ENCODE measurements at places on chromosomes 5 and 9. TPM values are rescaled to one million over a fixed set of nuclear protein-coding genes. Genes with fewer than 3 reads are reported as not detected.
A peak's percentile ranks its signal among the peaks of the same experiment; 100 is the strongest.

The ARL14EPL gene
- total RNA-seq, result not detected

DNA sequence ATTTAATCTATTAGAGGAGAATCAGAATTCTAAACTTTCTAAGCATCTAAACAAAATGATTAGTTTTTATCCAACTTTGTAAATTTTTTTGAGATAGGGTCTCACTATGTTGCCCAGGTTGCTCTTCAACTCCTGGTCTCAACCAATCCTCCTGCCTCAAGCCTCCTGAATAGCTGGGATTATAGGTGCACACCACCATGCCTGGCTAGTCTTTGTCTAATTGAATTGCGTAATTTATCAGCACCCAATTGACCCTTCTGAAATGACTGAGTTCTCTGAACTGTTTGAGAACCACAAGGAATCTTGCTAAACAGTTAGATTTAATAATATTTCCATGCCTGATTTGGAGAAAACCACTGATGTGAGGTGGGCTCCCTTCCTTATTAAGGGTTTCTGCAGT lies 75.7 kb downstream of the PJA2 start:
- DNase-seq, result no peak

DNA sequence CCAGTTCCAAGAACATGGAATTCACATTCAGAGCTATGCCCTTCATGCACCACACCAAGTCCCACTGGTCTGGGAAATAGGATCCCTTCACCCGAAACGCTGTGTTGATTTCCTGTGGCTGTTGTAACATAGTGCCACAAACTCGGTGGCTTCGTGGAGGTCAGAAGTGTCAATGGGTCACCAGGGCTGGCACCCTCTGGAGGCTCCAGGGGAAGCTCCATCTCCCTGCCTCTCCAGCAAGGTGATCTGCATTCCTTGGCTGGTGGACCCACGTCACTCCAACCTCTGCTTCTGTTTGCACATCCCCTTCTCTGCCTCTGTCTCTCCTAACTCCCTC lies 28.9 kb upstream of the ALDH1B1 start:
- no peak for DNase-seq

DNA sequence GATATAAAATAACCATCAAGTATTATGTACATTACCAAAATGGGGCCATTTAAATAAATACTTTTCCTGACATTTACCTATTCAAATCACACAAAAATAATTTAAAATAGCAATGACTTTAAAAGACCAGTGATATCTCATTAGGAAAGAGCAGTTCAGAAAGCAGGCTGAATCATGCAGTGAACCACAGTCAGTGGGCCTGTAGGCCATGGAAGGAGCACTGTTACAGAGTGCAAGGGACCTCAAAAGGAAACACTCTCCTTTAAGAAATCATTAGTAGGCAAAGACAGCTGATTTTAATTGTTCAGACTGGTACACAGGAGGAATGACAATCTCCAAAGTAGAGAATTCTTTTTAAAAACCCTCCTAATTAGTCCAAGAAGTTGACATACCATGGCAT lies 283.5 kb upstream of the EFNA5 start:
- DNase-seq, result no peak

The CHD1 gene
- 33.7 TPM for total RNA-seq

- DNase-seq, result no peak
Observed at GRCh38 chr5:173385832-173386360, 57.7 kb upstream of the STC2 start.

DNA sequence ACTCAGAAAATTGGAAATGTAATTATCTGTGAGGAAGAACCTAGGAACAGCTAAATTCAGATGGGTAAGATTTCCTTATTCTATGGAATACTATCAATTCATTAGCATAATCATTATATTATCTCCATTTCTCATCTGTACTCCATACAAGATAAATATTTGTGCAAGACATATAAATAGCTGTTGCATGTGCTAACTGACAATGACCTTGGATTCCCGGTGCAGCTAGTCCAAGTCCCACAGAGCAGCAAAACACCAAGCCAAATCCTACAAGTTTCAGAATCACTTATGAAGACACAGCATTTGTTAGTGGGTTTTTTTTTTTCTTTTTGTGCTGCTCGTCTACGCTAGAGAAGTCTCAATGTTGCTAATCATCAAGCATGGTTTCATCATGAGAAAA lies 64.8 kb downstream of the NUDT12 start:
- no peak for DNase-seq

GRCh38 chr5:178336889-178337288 lies 104.3 kb upstream of the PHYKPL start:
- no peak for DNase-seq

DNA sequence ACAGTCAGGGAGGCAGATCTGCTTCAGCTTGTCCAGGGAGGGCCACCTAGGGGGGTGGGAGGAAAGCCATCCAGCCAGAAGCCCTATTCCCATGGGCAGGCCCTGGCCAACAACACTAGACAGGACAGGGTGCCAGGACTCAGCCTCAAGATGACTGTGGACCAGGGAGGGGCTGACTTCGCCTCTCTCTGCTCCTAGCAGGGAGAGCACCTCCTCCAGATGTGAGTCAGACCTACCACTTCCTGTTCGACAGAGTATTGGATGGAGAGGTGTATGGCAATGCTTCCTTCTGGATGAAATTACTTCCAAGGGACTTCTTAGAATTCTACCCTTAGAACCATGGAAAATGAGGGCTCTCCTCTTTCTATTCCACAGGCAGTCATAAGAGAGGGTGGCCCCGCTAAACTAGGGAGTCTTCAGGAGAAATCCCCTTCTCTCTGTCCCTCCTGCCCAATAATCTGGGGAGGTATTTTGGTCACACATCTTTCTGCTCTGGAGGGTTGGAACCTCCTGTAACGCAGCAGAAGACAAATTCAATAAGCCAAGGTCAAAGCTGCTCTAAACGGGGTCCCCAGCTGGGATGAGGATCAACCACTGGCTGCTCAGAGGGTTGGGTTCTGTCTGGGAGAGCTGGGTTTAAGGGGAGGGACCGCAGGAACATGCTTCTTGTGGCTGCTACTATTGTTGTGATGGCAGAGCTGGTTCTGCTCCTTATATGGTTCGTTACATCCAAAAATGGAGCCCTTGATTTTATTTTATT lies 23.2 kb upstream of the RCL1 start:
- DNase-seq, result peak; percentile 53

The MLLT3 gene
- 21.1 TPM for total RNA-seq

The LVRN gene
- 0.18 TPM for total RNA-seq

DNA sequence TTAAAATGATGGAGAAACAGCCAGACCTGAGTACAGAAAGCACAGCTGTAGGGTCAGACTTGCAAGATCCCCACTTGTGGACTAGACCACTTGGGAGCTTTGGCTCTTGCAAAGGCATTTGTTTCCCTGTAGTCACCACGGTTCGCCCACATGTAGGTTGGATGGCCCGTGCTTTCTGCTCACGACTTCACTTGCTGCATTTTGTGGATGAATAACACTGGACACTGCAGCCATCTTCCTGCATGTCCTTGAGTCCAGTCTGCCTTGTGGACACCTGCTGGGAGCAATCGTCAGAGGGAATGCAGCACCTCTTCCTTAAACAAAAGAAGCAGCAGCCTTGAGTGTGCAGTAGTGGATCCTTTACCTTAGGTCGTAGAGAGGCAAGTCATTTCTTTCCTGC lies 372.9 kb upstream of the IRX2 start:
- no peak for DNase-seq

GRCh38 chr5:75017971-75018370 lies 34.4 kb downstream of the GCNT4 start:
- DNase-seq, result no peak

DNA sequence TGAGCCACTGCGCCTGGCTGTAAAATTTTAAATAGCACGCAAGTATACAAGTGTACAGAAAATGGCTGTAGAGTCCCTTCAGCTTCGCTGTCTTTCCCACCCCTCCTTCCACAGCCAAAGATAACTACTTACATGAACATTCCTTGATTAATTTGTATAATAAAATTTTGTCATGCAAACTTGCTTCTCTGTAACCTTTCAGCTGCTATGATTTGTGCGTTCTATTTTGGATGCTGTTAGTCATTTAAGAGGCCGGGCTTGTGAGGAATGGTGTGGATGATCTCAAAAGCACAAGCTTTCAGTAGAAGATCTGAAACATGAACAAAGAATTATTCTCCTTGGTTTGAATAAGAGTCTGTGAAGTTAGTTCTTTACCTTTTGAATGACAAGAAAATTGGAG lies 115.0 kb upstream of the TLE1 start:
- DNase-seq, result peak; percentile 57

GRCh38 chr5:69454460-69455249 lies 37.9 kb upstream of the OCLN start:
- DNase-seq, result no peak

The ADAMTS16 gene
- 0.28 TPM for total RNA-seq
